T-helper 2 cell treated with Interferon-gamma antibody and Interleukin-4, amounts not matched to agents 5 μg/mL and 100 μg/mL, for 36 hours (primary cell): ENCODE measurements at places on chromosomes 12 and 14.

DNA sequence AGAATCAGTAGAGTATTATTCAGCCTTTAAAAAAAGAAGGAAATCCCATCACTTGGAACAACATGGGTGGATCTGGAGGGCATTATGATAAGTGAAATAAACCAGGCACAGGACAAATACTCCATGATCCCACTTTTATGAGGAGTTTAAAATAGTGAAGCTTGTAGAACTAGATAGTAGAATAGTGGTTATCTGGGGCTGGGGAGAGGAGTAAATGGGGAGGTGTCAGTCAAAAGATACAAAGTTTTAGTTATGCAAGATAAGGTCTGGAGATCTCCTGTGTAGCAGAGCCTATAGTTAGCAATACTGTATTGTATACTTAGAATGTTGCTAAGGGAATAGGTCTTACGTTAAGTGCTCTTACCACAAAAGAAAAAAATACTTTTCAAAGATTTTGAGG lies 64.9 kb downstream of the RIC8B start:
- peaks cover 9% of the 10 kb centered on the region for H3K4me1 ChIP-seq
- H3K36me3 ChIP-seq: peaks cover 7% of the 10 kb centered on the region
- H3K4me3 ChIP-seq: no peak overlapping the region
- no peak overlapping the region for H3K27ac ChIP-seq

DNA sequence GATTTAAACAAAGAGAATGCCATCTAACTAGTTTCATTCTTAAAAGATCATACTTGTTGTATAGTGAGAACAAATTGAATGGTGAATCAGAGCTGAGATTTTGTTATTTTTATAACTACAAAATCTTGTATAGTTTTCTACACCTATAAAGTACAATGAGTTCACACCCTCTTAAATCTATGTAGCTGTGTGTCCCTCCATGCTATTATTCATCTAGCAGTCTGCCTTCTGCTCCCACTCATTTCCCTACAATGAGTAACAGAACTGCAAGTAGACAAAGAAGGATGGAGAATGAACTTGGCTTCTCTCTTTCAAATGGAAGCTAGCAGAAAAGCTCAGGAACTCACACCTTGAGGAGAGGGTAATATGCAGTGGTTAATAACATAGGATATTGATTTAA lies 7.1 kb downstream of the IFNG-AS1 start:
- H3K4me1 ChIP-seq: peaks cover 4% of the 10 kb centered on the region
- no peak for DNase-seq
- peaks cover 5% of the 10 kb centered on the region for H3K27me3 ChIP-seq
- H3K36me3 ChIP-seq: no peaks in the 10 kb centered on the region
- H3K27ac ChIP-seq: no peak overlapping the region

GRCh38 chr12:95014554-95014953 lies 11.1 kb upstream of the NDUFA12 start:
- H3K4me3 ChIP-seq: no peak overlapping the region
- no peak overlapping the region for H3K27ac ChIP-seq
- H3K36me3 ChIP-seq: peaks cover 4% of the 10 kb centered on the region

GRCh38 chr14:86639146-86639545 lies 1109.2 kb downstream of the FLRT2 start:
- DNase-seq: no peak
- H3K4me1 ChIP-seq: no peaks in the 10 kb centered on the region
- H3K27me3 ChIP-seq: no peaks in the 10 kb centered on the region
- H3K27ac ChIP-seq: no peak overlapping the region
- H3K36me3 ChIP-seq: no peaks in the 10 kb centered on the region

DNA sequence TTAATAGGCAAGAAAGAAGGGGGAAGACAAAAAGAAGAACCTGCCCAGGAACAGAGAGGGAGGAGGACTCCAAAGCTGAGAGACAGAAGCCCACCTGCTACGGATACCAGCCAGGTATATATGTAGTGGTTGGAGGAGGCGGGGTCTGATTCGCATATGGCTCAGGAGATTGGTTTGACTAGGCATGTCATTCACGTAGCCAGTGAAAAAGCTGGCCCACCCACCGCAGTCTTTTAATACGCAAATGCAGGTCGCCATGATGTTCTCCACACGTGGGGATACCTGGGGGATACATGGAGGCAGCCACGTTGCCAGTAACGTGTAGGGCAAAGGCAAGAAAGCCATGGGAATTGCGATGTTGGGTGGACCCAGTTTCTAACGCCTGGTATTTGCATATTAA lies 73.2 kb downstream of the NTS start:
- H3K4me3 ChIP-seq: no peak overlapping the region
- no peak for DNase-seq
- no peaks in the 10 kb centered on the region for H3K36me3 ChIP-seq
- no peaks in the 10 kb centered on the region for H3K4me1 ChIP-seq

DNA sequence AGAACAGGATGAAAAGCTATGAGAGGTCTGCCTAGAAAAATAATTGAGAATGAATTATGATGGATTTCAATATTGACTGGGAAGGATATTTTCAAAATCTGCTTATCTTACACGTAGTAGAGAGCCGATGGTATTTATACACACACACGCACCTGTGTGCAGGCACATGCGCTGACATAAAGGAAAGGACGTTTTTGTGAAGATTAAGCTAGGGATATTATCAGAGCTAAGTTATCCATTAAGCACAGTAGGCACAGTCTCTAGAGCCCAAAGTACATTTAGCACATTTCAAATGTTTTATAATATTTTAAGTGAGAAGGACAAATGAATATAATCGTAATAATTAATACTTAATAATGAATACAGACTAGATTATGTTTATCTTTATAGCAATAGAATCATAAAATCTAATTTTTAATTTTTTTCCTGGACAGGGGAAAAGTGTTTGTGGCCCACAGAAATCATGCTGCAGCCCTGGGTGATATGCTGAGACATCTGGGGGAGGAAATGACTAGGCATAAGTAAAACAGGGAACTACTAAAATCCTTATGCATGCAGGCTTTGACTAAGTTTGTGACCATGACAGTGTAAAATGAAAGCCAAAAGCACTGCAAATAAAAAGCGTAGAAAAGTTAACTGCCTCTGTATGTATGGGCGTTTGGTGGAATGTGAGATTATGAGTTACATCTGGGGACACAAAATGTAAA lies 146.1 kb downstream of the KITLG start:
- H3K27me3 ChIP-seq: no peaks in the 10 kb centered on the region
- no peaks in the 10 kb centered on the region for H3K36me3 ChIP-seq
- H3K4me1 ChIP-seq: peaks cover 6% of the 10 kb centered on the region
- no peak overlapping the region for H3K27ac ChIP-seq
- H3K4me3 ChIP-seq: no peak overlapping the region

DNA sequence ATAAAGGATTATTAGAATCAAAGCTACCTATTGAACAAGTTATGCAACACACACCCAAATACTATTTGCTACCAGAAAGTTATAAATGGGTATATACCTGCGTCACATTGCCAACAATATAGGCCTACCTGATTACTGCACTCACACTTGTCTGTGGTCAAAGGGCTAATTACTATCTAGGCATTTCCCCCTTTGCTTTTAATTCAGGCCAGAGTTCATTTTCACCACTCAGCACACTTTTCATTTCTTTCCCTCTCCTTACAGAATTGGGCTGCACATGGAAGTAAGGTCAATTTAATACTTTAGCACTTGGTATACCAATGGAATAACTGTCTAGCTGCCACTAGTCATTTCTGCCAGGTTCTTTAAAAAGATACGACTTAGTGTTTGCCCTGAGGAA lies 1.7 kb downstream of the SOS2 start:
- H3K36me3 ChIP-seq: peaks cover 11% of the 10 kb centered on the region
- peaks cover 8% of the 10 kb centered on the region for H3K27me3 ChIP-seq
- H3K27ac ChIP-seq: peak overlapping the region; percentile 36
- no peak for DNase-seq

GRCh38 chr12:130131801-130132200 lies 30.5 kb upstream of the FZD10 start:
- H3K27me3 ChIP-seq: no peaks in the 10 kb centered on the region
- H3K4me1 ChIP-seq: no peaks in the 10 kb centered on the region
- H3K27ac ChIP-seq: no peak overlapping the region
- H3K36me3 ChIP-seq: no peaks in the 10 kb centered on the region
- no peak overlapping the region for H3K4me3 ChIP-seq

- H3K27ac ChIP-seq: no peak overlapping the region
- H3K27me3 ChIP-seq: no peaks in the 10 kb centered on the region
- H3K36me3 ChIP-seq: no peaks in the 10 kb centered on the region
- DNase-seq: no peak
- no peaks in the 10 kb centered on the region for H3K4me1 ChIP-seq
- H3K4me3 ChIP-seq: no peak overlapping the region
These were observed 73.9 kb downstream of the SYT1 start for GRCh38 chr12:78938341-78939084.

- H3K4me3 ChIP-seq: no peak overlapping the region
- H3K36me3 ChIP-seq: no peaks in the 10 kb centered on the region
- DNase-seq: no peak
- no peaks in the 10 kb centered on the region for H3K4me1 ChIP-seq
- H3K27me3 ChIP-seq: no peaks in the 10 kb centered on the region
- H3K27ac ChIP-seq: no peak overlapping the region
These were observed 151.4 kb downstream of the TMTC2 start for GRCh38 chr12:82838131-82838551.

GRCh38 chr12:99611117-99611516 lies 36.4 kb upstream of the GARIN6 start:
- H3K27ac ChIP-seq: no peak overlapping the region
- H3K36me3 ChIP-seq: no peaks in the 10 kb centered on the region
- DNase-seq: no peak
- no peaks in the 10 kb centered on the region for H3K27me3 ChIP-seq
- H3K4me3 ChIP-seq: no peak overlapping the region

- no peaks in the 10 kb centered on the region for H3K27me3 ChIP-seq
- DNase-seq: no peak
- H3K36me3 ChIP-seq: peaks cover 31% of the 10 kb centered on the region
- H3K4me3 ChIP-seq: peak overlapping the region; percentile 92
These were observed 25.6 kb upstream of the SLC2A3 start for GRCh38 chr12:7961395-7962178.

DNA sequence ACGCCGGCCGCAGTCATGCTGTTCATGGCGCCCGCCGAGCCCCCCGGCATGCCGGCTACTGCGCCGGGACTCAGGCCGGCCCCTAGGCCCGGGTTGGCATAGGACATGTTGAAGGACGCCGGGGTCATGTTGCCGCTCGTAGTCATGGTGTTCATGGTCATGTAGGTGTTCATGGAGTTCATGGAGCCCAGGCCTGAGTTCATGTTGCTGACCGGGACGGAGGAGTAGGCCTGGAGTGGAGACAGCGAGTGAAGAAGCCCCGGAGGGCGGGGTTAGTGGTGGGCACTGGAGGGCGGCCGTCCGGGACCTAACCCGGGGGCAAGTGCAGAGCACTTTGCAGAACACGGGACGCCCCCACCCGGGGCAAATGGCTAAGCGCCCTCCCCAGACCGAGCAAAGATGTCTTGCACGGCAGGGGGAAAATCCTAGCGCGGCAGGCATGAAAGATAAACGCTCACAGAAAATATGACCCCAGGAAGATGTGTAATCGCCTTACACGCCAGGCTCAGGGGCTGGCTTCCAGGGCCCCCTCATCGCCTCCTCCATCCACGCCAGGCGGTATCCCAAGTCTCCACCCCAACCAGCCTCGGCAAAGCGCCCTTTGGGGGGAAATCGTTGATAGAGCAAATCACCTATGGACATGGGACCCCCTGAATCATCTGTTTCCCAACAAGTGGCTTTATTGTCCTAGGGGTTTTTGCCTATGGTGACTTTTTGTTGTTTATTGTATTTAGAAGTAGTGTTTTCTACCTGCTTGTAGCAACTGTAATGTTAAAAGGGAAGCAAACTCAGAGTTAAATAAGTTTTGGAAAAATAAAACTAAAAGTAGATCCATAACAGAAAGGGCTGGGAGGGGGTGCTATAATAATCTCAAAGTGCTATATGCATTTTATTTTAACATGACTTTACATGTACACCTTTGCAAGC lies 2.3 kb downstream of the FOXA1 start:
- peaks cover 4% of the 10 kb centered on the region for H3K4me1 ChIP-seq
- no peak overlapping the region for H3K4me3 ChIP-seq
- peaks cover 75% of the 10 kb centered on the region for H3K27me3 ChIP-seq
- H3K36me3 ChIP-seq: no peaks in the 10 kb centered on the region
- no peak for DNase-seq

- H3K27ac ChIP-seq: no peak overlapping the region
- no peaks in the 10 kb centered on the region for H3K36me3 ChIP-seq
- peaks cover 5% of the 10 kb centered on the region for H3K4me1 ChIP-seq
- no peak overlapping the region for H3K4me3 ChIP-seq
These were observed 26.8 kb downstream of the BCAT1 start for GRCh38 chr12:24922090-24922489.

GRCh38 chr14:79971330-79971729 lies 240.0 kb downstream of the DIO2 start:
- H3K27ac ChIP-seq: no peak overlapping the region
- H3K27me3 ChIP-seq: no peaks in the 10 kb centered on the region
- H3K4me1 ChIP-seq: no peaks in the 10 kb centered on the region
- no peak overlapping the region for H3K4me3 ChIP-seq
- DNase-seq: no peak
- no peaks in the 10 kb centered on the region for H3K36me3 ChIP-seq

GRCh38 chr14:55313480-55313879 lies 42.3 kb downstream of the FBXO34 start:
- H3K36me3 ChIP-seq: peaks cover 58% of the 10 kb centered on the region
- H3K27me3 ChIP-seq: no peaks in the 10 kb centered on the region
- peaks cover 2% of the 10 kb centered on the region for H3K4me1 ChIP-seq
- no peak for DNase-seq
- H3K27ac ChIP-seq: no peak overlapping the region
- H3K4me3 ChIP-seq: no peak overlapping the region

DNA sequence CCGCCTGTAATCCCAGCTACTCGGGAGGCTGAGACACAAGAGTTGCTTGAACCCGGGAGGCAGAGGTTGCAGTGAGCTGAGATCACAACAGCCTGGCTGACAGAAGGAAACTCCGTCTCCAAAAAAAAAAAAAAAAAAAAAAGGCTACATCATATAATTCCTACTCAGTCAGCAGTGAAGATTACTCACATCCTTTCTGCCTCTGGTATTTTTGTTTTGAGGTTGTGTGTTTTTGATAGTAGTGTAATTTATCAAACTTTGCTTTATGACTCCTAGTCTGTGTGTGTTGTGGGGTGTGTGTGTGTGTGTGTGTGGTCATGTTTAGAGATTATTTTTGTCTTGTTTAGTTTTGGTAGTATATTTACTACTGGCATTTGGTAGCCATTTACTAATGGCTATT lies 29.8 kb upstream of the DLGAP5 start:
- H3K4me1 ChIP-seq: peaks cover 2% of the 10 kb centered on the region
- H3K27me3 ChIP-seq: peaks cover 2% of the 10 kb centered on the region
- no peaks in the 10 kb centered on the region for H3K36me3 ChIP-seq
- no peak for DNase-seq
- H3K27ac ChIP-seq: no peak overlapping the region

DNA sequence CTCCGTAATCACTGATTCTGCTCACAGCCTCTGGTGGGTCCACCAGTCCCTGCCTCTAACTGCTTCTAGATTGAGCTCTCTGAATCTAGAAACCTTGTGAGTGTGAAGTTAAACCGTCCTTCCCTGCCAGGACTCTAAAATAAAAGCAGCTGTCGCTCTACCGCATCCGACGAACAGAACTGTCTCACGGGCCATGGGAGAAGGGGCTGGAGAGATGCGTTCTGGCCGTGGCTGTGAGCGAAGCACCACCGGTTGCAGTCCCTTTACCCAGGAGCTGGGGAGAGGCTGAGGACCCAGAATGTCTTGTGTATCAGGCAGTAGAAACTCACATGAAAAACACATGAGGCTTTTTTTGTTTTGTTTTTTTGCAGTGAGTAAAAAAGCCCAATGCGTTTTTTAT lies 159.6 kb downstream of the PIWIL1 start:
- H3K27ac ChIP-seq: no peak overlapping the region
- H3K4me1 ChIP-seq: no peaks in the 10 kb centered on the region
- no peak for DNase-seq
- no peaks in the 10 kb centered on the region for H3K36me3 ChIP-seq
- no peak overlapping the region for H3K4me3 ChIP-seq
- peaks cover 2% of the 10 kb centered on the region for H3K27me3 ChIP-seq

- H3K27ac ChIP-seq: no peak overlapping the region
- no peaks in the 10 kb centered on the region for H3K4me1 ChIP-seq
- no peaks in the 10 kb centered on the region for H3K27me3 ChIP-seq
- DNase-seq: no peak
These were observed 406.1 kb upstream of the TMPO start for GRCh38 chr12:98109266-98109665.
